ENCODE measurements at places on chromosomes 3 and 15. TPM values are rescaled to one million over a fixed set of nuclear protein-coding genes. Genes with fewer than 3 reads are reported as not detected.

The IFT122 gene
- 20.1 TPM for polyA plus RNA-seq

DNA sequence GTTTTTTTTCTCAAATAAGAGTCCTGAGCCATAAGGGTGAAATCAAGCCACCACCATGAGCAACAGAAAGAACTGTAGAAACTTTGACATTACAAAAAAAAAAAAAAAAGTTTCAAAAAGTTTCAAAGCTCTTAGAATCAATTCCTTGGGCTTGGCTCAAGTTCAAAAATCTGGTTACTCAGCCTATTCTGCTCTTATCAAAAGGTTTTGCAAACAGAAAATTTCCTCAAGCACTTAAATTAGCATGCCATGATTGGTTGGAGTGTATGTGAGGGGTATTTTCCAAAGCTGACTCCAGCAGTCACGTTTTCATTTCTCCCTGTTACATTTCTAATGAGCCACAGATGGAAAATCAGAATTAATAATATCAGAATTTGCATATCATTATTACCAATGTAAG, 12.1 kb upstream of the PEX5L start:
- no peak for DNase-seq

- DNase-seq = no peak
Observed at GRCh38 chr15:53072077-53072476, 281.9 kb upstream of the ONECUT1 start.

DNA sequence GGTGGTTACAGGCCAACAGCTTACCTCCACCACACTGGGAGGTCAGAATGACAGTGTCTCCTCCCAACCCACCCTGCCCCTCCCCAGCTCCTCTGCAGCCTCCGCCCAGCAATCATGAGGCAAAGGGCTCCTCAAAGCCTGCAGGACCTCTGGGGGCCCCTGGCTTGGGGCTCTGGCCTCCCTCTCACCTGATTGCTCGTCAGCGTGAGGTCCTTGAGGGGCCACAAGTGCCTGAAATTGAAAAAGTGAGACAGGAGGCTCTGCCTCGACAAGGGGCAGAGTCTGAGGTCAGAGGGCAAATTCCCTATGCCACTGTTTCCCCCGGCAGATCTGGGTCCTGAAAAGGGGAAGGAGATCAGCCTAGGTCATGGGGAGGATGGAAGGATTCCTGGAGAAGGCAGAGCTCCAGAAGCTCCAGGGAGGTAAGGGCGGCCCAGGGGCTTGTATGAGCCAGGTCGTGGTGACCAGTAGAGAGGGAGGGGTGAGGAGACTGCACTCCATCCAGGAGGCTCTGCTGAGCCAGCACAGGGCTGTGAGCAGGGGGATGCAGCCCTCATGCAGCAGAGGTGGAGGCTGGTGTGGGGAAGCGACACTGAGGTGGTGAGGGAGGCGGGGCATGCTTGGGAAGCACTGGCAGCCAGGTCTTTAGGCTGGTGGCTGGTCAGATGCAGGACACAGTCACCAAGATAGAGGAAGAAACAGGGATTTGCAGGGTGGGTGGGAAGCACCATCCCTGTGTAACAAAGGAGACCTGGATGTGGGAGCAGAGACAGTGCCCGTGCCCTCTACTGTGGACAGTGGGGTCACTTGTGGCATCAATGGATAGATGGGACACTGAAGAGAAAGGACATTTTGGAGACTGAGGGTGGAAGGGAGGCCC, 20.1 kb downstream of the ALS2CL start:
- no peak for DNase-seq

The ACP3 gene
- polyA plus RNA-seq = 0.19 TPM

DNA sequence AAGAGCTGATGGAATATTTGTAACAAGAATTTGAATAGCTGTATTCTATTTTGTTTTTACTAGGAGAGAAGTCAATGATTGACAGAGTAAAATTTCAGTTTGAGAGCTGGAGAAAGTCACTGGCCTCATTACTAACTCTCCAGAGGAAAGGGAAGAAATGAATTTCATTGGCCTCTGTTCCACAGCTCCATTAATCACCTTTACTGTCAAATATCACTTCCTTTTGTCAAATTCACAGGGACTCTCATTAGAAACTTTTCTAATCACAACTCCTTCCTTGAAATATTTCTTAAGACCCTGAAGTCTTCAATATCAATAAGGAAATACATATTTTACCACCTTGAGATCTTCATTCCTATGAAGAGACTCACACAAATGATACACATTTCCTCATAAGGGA, 379.9 kb upstream of the RASGRP1 start:
- no peak for DNase-seq

GRCh38 chr3:150582620-150583019, 20.5 kb upstream of the SELENOT start:
- no peak for DNase-seq

All from SK-N-SH (cell line).